ENCODE measurements at places on chromosomes 4 and X.

GRCh38 chr4:70640192-70640591 lies 11.6 kb downstream of the ENAM start:
- no peak for DNase-seq

- no peak for DNase-seq
Measured at GRCh38 chr4:1992468-1993168, 16.2 kb downstream of the NELFA start.

- DNase-seq: no peak
Measured at GRCh38 chr4:46354701-46355262, 35.1 kb downstream of the GABRA2 start.

- no peak for DNase-seq
Measured at GRCh38 chr4:3856604-3857204, 90.5 kb downstream of the ADRA2C start.

GRCh38 chrX:130805903-130806302 lies 97.1 kb downstream of the ENOX2 start:
- no peak for DNase-seq

DNA sequence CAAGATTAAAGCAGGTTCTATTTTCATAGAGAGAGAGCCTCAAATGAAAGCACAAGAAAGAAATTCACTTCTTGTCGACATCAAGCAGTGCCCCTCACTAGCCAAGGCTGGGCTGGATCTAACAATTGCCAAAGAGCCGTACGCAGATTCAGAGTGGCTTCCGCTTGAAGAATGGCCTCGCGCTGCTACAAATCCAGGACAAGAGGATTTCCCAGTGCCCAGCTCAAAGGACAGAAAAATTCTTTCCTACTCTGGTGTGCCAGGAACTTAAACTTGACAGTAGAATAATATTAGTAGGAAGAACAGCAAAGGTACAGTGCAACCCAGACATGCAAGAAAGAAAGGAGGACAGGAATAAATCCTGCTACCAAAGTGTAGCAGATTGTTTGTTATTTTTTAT lies 56.5 kb upstream of the PPARGC1A start:
- no peak for DNase-seq

DNA sequence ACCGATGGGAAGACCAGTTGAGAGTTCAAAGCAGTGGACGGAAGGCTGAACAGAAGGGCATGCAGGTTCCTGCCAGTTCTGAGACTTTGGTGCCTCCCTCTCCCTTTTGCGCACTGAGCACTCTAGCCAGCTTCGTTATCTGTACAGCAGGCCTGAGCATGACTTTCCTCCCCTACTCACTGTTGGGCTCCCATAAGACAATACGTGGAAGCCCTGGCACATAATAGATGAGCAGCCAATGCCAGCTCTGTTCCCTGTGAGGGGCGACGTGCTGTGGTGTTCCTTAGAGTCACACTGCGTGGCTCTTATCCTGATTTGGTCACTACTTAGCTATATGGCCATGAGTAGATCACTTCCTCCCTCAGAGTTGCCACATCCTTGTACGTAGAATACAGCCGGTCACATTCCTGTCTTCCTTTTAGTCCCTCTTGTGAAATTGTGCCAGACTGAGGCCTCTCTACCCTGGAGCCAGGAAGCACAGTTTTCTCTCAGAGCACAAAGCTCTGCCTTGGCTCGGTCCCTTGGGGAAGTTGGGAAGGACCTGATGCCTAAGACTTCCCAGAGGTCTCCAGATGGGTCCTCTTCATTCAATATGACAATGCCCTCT lies 160.4 kb upstream of the MAMLD1 start:
- no peak for DNase-seq

- no peak for DNase-seq
Measured at GRCh38 chr4:6969826-6970800, 60.5 kb downstream of the TBC1D14 start.

GRCh38 chr4:150217808-150218207 lies 139.6 kb downstream of the DCLK2 start:
- DNase-seq: no peak

DNA sequence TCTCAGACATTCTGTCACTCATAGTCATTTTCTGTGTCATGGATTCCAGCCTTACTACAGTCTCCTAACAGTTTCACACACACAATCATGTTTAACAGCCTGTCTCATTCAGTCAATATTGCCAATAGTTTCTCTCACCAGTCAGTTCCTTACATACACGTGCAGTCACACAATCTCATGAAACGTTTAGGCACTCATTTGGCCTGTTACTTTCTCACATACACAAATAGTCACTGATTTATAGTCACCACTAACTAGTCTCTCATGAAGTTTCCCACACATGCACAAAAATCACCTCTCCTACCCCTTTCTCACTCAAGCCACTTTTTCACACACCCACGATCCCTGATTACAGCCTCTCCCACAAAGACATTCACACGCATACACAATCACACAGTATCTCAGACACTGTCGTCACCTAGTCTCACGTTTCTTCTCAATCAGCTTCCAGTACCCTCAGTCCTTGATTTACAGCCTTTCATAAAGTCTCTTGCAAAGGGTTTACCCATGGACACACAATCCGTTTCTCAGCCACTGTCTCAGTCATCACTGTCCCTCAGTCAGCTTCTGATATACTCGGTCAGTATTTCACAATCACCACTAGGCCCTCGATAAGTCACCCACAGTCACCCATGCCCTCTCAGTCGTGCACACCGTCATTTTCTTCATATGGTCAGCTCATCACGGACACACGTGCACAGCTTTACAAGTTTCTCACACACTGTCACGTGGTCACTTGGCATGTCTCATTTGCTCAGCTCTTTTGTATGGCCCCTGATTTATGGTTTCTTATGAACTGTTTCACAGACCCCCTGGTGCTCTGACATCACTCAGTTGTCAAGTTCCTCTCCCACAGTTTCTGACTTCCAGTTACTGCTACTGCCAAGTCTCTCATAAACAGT lies 4.2 kb upstream of the CFP start:
- no peak for DNase-seq

DNA sequence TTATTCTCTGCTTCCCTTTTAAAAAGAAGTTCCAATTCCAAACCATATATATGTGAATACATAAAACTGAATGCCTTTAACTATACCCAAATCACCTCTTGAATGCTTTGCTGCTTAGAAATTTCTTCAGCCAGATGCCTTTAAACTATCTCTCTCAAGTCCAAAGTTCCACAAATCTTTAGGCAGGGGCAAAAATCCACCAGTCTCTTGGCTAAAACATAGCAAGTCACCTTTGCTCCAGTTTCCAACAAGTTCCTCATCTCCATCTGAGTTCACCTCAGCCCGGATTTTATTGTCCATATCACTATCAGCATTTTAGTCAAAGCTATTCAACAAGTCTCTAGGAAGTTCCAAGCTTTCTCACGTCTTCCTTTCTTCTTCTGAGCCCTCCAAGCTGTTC lies 49.8 kb downstream of the SULT1B1 start:
- DNase-seq: no peak

GRCh38 chr4:13294961-13295605 lies 189.1 kb downstream of the RAB28 start:
- no peak for DNase-seq
